ENCODE measurements at places on chromosomes 3 and 15.

- DNase-seq, result no peak
Observed at GRCh38 chr15:63460210-63461155, 43.9 kb upstream of the USP3 start.

DNA sequence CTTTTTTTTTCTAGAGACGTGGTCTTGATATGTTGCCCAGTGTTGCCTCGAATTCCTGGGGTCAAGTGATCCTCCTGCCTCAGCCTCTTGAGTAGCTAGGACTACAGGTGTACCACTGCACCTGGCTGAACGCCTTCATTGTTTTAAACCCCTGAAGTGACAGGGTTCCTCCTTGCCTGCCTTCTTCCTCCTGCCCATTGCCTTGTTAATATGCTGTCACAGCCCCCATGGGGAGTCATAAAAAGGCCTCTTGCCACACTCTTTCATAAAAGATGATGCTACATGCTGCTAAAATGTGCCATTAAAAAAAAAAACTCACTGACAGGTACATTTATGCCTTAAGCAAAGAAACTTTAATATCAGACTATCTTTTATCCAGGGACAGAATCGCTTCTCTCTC, 116.8 kb upstream of the SKOR1 start:
- no peak for DNase-seq

- peak; percentile 78 for DNase-seq
Observed at GRCh38 chr3:65130782-65131181, 443.0 kb upstream of the ADAMTS9 start.

GRCh38 chr15:27258287-27258686, 287.3 kb downstream of the GABRG3 start:
- no peak for DNase-seq

DNA sequence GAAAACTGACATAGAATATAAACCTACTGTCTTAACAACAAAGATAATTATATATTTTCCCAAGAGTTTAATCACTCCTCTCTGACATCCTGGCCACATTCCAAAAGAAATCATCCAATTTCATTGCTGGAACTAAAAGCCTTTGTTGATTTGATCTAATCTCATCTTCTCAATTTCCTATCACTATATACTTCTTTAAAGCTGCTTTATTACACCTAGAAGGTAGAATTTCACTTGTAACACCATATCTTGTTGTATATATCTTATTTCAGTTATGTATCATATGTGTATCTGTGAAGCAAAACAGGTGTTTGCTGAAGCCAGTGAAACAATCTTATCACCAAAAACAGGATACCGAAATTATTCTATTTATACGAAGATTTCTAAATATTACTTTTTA, 740.2 kb downstream of the ROBO1 start:
- no peak for DNase-seq
